Right forelimb (tissue), 1 donor: ENCODE measurements at places on chromosomes 11 and 22.

DNA sequence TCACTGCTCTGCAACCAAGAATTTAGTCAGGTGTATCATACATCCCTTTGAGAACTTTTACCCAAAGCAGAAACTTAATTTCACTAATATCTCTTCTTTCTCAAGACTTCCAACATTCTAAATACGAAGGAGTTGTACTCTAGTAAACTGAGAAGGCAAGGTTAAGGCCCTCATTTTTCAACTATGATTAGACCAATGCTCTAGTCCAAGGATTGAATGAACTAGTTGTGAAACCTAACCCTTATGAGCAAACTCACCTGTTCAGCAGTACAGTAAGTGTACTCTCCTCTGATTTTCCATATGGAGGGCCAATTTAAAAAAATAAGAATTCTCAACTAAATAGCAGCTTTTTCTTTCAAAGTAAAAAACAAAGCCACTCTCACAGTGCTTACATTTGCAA, 180.0 kb upstream of the C11orf58 start:
- no peak for DNase-seq

- no peak for DNase-seq
These were observed 32.4 kb upstream of the EED start for GRCh38 chr11:86212019-86212611.

DNA sequence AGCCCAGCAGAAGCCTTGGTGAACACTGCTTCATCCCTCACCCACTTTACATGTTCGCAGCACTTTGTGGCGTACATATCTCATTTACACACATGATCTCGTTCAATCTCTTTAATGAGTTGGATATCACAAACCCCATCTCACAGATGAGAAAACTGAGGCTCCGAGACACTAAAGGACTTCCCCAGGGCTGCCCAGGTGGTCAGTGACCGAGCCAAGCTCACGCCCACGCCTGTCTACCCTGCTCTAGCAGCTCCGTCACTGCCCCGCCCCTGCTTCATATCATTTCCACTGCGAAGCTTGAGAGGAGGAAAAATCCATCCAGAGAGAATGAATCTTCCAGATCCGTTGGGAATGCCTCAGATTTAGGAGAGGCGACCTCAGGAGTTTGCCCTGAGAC, 11.8 kb upstream of the DSCAML1 start:
- DNase-seq: no peak

DNA sequence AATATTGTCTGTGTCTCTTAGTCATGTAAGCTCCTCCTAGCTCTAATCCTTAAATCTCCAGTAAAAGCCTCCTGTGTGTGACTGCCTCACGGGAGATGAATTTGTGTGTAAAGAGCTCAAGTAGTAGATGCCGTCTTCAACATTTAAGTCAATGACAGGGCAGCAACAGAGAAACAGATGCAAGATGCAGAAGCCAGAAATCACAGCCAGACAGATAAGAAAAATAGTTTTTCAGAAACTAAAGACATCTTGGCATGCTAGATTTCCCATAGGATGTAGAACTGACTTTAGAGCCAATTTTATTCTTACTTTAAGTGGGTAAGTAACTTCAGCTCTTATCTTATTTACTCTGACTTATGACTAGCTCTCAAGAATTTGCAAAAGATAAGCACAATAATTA, 652.8 kb downstream of the KCNA4 start:
- no peak for DNase-seq

GRCh38 chr22:24772493-24773220, 1.9 kb downstream of the PIWIL3 start:
- DNase-seq: no peak

GRCh38 chr22:20636945-20637344, 129.5 kb downstream of the MED15 start:
- DNase-seq: no peak
